Activated CD4-positive, alpha-beta T cell treated with anti-CD3 and anti-CD28 coated beads for 4 hours (primary cell): ENCODE measurements at places on chromosomes 2 and 18.

DNA sequence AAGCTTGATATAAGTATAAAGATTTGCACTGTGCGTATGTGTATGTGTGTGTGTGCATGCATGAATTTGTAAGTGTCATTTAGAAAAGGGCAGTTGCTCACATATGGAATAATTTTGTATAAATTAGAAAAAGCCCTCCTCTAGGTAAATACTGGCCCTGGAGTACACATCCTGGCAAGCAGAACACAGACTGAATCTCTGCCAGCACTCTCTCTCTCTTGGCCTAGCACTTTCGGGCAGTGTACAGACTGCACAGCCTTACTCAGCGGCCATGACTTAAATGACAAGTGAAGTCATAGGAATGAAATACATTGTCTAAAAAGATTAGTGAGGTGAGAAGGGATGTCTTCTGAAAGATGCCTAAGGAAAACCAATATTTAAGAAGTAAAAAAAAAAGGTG, 214.1 kb downstream of the RDH14 start:
- no peak for DNase-seq

GRCh38 chr18:43665105-43665788, 388.0 kb upstream of the SYT4 start:
- no peak for DNase-seq

DNA sequence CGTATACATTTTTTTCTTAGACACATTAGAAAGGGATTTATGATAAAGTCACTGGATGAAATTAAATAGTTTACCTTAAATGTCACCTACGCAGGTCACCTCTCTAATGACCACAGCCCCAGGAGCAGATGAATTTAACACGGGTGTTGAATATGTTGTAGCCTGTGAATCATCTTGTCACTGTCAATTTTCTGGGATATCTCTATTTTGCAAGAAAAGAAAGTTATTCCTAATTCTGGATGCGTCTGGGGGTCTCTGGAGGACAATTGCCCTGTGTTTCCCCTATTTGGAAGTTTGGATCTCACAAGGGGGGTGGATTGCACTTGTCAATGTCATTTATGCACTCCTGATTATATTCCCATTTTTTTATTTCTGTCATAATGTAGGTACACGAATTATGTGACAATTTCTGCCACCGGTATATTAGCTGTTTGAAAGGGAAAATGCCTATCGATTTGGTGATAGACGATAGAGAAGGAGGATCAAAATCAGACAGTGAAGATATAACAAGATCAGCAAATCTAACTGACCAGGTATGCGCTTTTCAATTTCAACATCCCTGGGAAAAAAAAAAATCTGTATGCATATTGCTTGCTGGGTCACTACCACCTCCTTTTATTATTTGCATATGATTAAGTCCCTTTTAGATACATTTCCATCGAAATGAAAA, 7.7 kb downstream of the MEIS1 start:
- no peak for DNase-seq

GRCh38 chr18:12099160-12099559, 5.5 kb downstream of the ANKRD62 start:
- no peak for DNase-seq

DNA sequence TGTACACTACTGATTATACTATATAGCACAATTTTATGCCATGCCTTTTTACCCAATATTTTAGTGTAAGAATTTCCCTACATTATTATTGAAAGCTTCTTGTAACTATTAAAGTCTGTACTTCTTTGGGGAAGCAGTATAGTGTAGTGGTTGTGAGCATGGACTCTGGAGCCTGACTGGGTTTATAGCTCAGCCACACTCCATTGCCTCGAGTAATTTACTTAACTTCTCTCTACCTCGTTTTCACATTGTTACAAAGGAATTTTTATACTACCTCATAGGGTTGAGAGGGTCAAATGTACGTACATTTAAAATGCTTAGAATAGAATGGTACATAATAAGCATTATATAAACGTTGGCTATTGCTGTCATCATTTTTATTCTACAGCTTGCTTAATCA, 139.2 kb downstream of the UBR3 start:
- DNase-seq = no peak

DNA sequence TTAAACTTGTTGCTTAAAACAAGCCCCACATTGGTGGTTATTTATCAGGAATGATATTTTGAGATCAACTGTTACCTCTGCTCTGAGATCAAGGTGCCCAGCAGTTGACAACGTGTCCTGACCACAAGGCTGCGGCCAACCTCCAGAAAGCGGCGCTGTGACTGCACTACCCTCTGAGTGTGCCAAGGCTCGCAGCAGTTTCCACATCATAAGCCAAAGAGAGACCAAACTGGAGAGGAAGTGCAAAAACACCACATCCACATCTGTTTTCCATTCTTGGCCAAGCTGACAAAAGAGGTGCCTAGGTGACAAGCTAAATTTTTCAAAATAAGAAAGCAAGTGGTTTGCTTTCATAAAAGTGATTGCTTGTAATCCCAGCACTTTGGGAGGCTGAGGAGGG, 410.8 kb upstream of the POU3F3 start:
- no peak for DNase-seq

DNA sequence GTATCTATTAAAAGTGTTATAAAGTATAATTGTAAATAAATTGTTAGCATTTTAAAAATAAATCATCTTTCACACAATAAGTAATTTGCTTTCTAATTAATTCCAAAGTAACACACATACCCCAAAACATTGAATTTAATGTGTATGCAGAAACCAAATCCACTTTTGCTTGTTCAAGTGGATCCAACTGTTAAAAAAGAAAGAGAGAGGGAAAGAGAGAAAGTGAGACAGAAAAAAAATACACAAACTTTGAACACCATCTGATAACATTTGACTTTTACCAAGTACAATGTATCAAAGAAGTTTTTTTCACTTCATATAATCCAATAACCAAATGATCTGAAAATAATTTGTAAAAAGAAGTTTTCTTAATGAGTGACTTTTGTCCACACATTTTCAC, 16.6 kb downstream of the C1D start:
- DNase-seq = no peak

GRCh38 chr2:130972410-130972809, 120.8 kb downstream of the FAM168B start:
- DNase-seq = no peak
